ENCODE measurements at places on chromosomes 7 and 10.

DNA sequence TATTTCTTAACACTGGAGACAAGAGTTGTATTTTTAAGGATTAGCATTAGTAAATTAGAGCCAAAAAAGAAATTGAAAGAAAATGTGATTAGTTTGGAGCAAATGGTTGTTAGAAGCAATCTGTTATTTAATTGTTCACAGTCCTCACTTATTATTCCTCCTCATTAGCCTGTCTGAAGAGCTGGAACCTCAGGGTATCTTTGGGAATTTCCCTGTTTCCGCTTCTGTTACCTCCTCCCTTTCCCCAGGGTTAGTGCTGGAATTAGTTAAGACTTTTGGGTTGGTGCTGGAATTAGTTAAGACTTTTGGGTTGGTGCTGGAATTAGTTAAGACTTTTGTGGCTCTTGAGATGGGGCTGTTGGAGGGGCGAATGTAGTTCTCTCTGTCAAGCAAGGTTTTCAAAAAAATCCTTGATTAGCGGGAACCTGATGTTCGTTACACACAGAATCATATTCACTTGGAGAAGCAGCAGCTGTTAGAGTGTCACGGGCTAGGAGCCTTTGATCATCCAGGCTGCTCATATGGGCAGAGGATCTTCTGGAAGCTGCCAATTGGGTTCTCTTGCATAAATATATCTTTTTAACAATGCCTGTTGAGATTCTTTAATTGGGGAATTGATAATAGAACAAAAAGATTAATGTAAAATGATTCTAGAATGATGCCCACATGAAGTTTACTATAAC, 251.0 kb upstream of the NPSR1 start:
- DNase-seq = peak; percentile 14

GRCh38 chr10:6046773-6047611, 15.2 kb downstream of the IL2RA start:
- DNase-seq = no peak

DNA sequence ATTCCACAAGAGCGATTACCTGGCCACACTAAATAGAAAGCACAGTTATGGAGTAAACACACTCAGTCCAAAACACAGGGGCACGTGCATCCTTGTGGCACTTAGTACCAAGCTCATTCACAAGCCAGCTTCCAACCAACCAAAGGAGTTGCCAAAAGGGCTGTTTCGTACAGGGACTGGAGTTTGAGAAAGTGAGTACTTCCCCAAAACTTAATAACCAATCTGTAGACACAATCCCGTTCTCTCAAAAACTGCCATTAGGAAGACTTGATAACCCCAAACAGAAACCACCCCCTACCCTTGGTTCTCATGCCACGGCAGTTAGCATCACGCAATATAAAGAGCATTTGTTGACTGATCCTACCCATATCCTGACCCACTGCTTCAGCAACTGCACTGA, 166.2 kb upstream of the ASAH2 start:
- DNase-seq = no peak

DNA sequence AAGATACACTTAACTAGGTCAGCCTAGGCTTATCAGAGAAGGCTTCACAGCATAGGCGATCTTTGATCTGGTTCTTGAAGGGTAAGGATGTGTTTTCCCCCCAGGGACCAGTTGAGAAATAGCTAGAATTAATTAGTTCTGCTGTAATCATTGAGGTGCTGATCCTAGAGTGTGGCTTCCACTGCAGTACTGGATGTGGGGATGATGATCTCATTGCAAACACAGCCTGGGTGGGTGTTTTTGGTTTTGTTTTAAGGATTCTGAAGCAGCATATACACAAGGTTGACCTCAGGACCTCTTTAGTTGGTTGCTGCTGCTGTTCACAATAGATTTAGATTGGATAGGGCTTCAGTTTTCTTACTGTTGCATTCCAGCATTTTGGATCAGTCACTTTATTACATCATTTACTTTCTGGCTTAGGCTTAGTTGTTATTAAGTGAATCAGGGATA, 159.7 kb downstream of the AUTS2 start:
- DNase-seq = peak; percentile 21

GRCh38 chr7:23532490-23533237, 883 bp upstream of the TRA2A start:
- no peak for DNase-seq

DNA sequence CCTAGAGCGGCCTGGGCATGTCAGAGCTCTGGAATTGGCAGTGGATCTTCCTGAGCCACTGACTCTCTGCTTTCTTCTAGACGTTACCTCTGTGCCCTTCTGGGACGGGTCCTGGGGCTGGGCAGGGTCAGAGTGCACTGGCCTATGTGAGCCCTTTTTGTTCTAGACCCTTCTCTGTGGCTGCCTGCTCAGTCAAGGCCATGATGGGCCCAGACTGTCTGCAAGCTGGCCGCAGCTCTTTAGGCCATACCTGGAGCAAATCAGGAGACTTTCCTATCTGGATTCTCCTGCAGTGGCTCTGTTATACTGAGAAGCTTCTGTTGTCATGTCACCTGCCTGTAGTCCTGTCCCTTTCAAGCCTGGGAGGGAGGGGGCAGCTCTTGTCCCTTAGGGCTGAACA, 70.1 kb downstream of the ADCY1 start:
- DNase-seq = no peak

- DNase-seq = no peak
These were observed 98.3 kb upstream of the TCF7L2 start for GRCh38 chr10:112851588-112852211.

- DNase-seq = peak; percentile 58
These were observed 102.1 kb downstream of the RTKN2 start for GRCh38 chr10:62166331-62167131.

- DNase-seq = peak; percentile 11
These were observed 381.1 kb downstream of the SDK1 start for GRCh38 chr7:3682028-3682710.

GRCh38 chr10:100718197-100718742, 27.1 kb upstream of the PAX2 start:
- no peak for DNase-seq

DNA sequence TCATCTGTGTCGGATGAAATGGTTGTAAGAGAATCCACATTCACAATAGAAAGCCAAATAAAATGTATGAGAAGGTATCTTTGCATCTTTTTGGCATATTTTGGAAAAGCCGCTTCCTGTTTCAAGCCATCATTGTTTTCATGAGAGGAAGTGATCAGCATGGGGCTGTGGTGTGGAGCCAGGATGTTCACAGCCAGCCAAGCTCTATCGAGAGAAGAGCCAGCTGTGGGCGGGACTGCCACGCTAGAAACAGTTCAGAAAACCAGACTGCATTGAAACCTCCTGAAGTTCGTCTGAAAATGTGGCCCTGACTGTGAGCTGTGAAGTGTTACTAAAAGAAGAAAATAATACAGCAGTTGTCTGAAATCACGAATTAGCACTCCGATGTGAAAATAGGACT, 21.2 kb upstream of the NPS start:
- DNase-seq = peak; percentile 22

- DNase-seq = no peak
These were observed 187.7 kb upstream of the VSTM2A start for GRCh38 chr7:54354436-54354835.

GRCh38 chr10:31920538-31920937, 8.1 kb downstream of the ARHGAP12 start:
- DNase-seq = no peak

DNA sequence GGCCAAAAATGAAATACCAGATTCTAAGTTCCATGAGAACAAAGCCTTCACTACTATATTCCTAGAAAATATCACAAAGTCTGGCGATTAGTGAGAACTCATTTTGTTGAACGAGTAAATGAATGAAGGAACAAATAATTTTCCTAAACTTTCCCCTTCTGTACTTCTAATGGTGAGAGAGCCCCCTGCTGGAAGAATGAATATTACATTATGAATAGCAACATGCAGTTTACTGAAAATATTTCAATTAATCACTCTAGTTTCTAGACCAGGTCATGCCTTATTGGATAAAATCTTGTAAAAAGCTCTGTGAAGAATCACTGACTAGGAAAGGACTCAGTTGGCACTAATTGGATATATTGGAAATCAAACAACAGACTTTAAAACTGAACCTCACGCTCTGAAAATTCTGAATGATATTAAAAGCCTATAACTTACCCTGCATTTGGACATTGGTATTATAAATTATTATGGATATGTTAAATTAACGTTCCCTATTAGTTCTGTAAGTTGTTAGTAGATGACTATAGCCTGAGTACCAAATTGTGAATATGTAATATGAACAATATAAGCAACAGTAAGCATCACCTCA, 32.4 kb upstream of the MTPN start:
- DNase-seq = peak; percentile 18

GRCh38 chr10:35927990-35928488, 285.9 kb upstream of the FZD8 start:
- no peak for DNase-seq

DNA sequence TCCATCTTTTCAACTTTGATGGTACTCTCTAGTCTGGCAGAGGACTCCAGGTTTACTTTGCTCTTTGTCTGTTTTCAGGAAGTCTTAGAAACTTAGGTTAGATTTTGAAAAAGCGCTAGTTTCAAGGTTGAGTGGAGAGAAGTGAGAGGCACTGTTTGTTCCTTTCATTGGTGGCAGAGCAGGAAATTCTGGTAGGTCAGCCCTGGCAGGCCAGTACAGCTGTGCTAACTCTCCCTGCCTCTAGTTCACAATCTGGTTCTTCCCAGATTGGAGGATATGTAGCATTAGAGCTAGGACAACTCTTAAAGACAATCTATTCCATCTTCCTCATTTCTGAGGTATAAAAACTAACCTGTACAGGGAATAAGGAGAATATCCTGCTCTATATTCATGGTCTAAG, 160.9 kb upstream of the FZD1 start:
- DNase-seq = no peak

DNA sequence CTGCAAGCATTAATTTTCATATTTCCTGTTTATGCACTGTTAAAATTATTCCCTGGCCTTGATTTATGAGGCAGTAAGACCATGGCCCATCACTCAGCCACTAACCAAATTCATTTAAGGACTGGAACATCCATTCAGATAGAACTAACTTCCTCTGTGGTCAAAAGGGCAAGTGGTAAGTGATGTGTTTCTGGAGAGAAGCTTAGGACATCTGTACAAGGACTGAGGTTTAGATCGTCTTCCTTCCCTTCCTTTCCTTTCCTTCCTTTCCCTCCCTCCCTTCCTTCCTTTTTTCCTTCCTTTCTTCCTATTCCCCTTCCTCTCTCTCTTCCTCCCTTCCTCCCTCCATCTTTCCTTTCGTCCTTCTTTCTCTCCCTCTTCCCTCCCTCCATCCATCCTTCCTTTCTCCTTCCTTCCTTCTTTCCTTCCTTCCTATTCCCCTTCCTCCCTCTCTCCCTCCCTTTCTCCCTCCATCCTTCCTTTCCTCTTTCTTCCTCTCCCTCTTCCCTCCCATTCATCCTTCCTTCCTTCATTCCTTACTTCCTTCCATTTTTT, 1019.4 kb downstream of the TYW1 start:
- no peak for DNase-seq

DNA sequence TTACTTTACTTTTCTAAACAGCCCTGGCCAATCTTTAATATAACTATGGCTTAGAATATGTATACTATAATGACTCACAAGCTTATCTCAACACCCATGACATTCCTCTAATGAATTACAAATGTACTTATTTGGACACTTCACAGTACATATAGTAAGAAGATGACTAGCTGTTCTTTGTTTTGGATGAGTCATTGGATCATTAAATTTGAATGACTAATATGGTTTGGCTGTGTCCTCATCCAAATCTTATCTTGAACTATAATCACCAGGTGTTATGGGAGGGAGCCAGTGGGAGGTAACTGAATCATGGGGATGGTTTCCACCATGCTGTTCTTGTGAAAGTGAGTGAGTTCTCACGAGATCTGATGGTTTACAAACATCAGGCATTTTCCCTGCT, 807.5 kb upstream of the SORCS1 start:
- no peak for DNase-seq

DNA sequence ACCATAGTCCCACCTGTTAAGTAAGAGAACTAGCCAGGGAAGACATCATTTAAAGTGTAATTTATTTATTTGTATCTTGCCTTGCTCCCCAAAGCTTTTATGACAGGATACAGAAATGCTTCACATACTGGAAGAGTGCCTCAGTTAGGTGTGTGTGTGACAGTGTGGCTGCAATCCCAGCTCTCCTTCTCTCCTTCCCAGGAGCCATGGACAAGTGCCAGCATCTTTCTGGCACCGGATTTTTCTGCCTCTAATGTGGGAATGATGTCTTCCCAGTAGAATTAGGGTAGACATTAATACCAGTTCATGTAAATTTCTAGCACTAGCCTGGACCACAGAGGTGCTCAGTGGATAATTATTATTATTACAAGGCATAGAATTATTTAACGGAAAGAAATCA, 30.3 kb upstream of the ATXN7L1 start:
- DNase-seq = no peak

- DNase-seq = no peak
These were observed 13.6 kb downstream of the SVIL start for GRCh38 chr10:29621161-29621560.

DNA sequence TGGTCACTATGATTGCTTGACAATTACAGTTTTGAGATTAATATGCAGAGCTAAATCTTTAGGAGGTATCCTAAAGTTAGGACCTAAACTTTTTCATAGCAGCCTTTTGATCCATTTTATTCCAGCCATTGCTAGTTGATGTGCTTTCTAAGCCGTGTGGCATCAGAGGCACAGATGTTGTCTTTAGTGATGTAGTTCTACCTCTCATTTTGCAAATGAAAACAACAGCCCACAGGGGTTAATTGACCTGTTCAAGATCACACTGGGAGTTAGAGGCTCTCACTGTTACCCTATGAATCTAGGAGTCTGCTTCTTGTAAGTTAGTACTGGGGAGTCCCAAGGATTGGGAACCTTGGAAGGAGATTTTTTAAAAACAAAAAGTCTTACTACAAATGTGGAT, 10.6 kb downstream of the AUTS2 start:
- no peak for DNase-seq

GRCh38 chr10:128576943-128577670, 450.9 kb upstream of the MKI67 start:
- no peak for DNase-seq

- no peak for DNase-seq
These were observed 34.3 kb downstream of the PYROXD2 start for GRCh38 chr10:98380493-98381339.

DNA sequence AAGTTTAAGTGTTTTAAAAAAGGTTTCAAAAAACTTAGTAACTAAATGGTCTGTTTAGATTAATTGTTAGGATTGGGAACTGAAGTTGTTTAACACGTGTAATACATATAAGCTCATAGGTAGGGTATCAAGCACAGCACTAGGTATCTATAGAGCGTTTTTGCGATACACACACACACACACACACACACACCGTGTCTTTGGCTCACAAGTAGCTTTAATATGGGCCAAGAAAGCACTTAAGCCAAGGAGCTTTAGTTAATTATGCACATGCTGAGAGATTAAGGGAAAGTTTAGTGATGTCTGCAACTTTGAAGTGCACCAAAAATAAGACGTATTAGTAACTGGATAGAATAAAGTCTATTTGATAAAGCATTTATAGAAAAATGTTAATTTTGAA, 93.8 kb upstream of the CNTNAP2 start:
- no peak for DNase-seq

- DNase-seq = peak; percentile 52
These were observed 16.7 kb downstream of the GPRIN2 start for GRCh38 chr10:46539596-46540411.

GRCh38 chr7:73613954-73614735, 10.2 kb downstream of the MLXIPL start:
- DNase-seq = no peak

- no peak for DNase-seq
These were observed 39.7 kb upstream of the ZNF32 start for GRCh38 chr10:43688348-43688892.

GRCh38 chr7:74312418-74313028, 23.3 kb downstream of the CLIP2 start:
- no peak for DNase-seq

- no peak for DNase-seq
These were observed 3.4 kb downstream of the CCDC136 start for GRCh38 chr7:128795129-128795528.

All from right lung (tissue), 10 donors.